ENCODE measurements at places on chromosomes 12 and 14.

- no peak for DNase-seq
Measured at GRCh38 chr14:86299994-86300393, 770.0 kb downstream of the FLRT2 start.

- no peak for DNase-seq
Measured at GRCh38 chr12:79597910-79598309, 92.9 kb downstream of the PAWR start.

- no peak for DNase-seq
Measured at GRCh38 chr12:127690161-127690560, 576.8 kb upstream of the TMEM132C start.

- DNase-seq = no peak
Measured at GRCh38 chr14:56046546-56046945, 71.7 kb upstream of the PELI2 start.
